ENCODE measurements at places on chromosomes 11 and 22.

GRCh38 chr11:24965748-24966147 lies 468.9 kb downstream of the LUZP2 start:
- no peak for DNase-seq

DNA sequence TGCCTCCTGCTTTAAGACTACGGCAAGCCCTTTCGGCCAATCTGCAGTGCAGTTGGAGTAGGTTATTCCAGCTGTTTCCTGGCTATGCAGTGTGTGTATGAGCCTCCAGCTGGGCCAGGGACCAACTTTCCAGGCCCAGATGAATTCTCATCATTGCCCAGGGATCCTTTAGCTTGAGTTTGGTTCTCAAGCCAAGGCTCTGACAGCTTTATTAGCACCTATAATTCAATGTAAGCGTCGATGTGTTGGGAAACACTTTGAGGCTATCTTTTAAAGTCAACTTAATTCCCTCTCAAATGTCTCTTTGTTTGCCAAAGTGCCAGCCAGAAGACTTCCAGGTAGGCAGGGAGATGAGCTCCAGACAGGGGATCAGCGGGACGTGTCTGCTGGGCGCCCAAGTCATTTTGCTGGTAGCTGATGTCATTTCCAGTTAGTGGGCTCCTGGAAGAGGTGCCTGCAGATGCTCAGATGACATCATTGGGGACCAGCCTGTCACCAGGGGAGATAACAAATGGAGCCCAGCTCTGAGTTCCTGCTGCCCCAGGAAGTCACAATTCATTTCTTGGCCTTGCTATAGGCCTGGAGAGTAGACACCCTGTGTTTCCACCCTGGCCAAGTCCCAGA lies 520.4 kb downstream of the SOX6 start:
- DNase-seq, result no peak

GRCh38 chr11:110966131-110966530 lies 253.9 kb upstream of the ARHGAP20 start:
- no peak for DNase-seq

- DNase-seq, result no peak
Measured at GRCh38 chr11:77302752-77303151, 1.3 kb upstream of the GDPD4 start.

- DNase-seq, result no peak
Measured at GRCh38 chr22:23067023-23067650, 3.2 kb upstream of the GNAZ start.

- peak; percentile 47 for DNase-seq
Measured at GRCh38 chr11:19163617-19164016, 38.2 kb downstream of the CSRP3 start.

DNA sequence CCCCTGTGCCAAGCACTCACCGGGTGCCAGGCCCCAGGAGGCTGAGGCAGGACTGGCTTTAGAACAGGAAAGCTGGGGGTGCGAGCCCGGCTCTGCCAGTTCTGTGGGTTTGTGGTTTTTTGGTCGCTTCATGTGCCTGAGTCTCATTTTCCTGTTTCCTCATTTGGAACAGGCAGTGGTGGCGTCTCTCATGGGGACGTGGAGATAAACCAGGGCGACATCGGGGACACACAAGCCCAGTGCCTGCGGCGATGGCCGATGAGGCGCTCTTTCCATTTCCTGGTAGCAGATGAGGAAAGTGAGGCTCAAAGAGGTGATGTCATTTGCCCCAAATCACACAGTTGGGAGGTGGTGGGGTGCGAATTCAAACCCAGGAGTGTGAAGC lies 20.8 kb upstream of the CHKA start:
- no peak for DNase-seq

DNA sequence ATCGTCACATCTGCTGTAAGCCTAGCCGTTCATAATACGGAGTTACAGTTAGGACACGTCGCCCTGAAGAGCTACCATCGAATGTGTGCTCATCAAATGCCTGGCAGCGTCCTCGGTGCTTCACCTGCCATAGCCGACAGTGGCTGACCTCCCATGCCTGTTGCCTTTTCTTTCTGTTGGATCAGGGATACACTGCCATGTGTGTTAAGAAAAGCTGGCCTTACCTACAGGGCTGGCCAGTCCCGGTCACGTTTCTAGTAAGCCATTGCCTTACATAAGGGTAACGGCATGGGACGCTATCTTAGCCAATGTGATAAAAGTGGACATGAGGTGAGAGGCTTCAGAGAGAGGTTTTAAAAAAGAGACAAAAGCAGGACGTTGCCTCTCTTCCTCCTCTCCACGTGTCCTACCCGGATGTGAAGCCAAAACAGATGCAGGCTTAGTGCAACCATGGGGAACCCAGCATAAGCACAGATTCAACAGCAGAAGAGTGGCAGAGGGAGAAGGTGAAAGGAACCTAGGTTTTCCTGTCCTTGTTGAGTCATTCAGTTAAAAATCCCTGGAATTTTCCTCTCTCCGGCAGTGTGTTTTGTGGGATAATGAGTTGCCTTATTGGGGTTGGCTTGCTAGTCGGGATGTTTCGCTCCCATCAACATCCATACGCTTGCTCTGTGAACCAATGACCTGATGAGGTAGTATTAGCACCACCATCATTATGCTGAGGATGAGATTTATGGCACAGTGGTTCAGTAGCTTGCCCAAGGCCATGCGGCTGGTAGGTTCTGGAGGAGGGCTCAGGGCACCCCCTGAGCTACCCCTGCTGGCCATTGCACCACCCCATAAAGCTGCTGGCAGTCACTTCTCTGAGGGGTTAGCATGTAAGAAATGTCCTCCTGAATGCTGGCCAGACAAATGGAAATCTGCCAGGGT lies 67.4 kb upstream of the B3GAT1 start:
- no peak for DNase-seq

DNA sequence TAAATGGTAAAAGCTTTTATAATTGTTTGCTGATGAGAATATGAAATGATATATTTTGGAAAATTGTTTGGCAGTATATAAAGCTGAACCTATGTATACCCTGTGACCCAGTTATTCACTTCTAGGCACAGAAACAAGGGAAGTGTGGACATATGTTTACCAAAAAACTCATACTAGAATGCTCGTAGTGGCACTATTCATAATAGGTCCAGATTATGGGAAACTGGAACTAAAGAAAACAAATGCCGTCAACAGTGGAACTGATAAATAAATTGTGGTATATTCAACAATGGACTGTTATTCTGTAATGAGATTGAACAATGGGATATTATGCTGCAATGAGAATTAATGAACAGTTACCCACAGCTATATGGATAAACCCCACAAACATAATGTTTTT lies 32.8 kb downstream of the CSTPP1 start:
- no peak for DNase-seq

DNA sequence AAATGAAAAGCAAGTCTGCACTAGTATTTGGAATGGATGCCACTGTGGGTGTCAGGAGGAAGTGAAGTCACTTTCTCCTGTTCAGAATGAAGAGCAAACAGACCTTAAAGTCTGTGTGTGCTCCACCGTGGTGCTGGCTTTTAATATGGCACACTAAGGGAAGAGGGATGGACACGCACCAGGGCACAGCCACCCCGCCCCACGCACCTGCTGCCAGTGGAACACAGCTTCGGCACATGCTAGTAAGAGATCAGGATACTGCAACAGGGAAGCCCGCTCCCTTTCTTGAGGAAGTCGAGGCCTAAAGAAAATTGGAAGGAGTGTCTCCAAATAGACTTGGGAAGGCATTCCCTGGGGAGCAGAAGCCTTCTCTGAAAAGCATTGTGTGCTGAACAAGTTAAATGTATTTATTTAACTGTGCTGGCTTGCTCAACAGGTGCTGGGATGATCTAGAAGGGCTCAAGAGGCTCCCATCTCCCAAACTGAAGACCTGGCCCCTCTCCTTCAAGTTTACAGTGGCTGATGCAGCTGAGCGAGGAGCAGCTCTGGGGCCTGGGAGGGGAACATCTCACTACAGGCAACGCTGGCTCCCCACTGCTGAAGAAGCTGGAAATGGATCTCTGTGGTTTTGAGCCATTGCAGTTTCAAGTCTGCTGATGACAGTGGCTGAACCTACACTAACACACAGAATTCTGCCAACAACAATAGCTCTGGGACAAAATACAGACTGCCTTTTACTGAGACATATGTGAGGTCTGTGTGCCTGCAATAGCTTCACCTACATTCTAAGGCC lies 504.6 kb upstream of the B3GAT1 start:
- DNase-seq, result peak; percentile 85

DNA sequence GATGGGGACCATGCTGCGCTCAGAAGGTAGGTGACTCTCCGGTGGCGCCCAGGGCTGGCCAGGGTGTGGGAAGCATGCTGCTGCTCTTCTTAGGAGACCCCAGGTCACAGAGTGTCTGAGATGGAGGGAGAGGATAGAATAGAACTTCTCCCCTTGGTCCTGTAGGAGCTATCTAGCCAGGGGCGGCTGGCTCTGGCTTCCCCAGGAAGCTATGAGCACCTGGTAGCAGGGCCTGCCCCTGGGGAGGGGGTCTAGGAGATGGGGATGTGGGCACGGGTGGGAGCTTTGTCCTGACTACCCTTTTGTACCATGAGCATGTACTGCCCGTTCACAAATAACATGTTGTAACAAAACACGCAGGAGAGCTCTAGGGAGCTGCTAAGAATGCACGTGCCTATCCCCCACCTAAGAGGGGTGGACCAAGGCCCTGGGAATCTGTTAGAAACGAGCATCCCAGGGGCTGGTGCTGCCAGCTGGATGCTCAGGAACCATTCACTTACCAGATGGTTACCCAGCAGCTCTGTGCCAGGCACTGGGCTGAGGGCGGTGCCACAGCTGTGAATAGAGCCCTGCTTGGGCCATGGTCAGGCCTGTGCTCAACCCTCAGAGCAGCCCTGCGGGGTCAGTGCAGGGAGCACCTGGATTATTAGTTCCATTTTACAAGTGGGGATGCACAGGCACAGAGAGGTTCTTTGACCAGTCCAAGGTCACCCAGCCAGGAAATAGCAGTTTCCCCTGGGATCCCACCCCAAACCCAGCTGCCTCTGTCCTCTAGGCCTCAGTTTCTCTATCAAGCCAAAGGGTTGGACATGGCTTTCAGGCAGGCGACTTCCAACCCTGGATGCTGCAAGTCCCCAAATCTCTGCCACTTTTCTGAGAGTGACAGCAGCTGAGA lies 2.2 kb downstream of the SLC39A13 start:
- DNase-seq, result no peak

DNA sequence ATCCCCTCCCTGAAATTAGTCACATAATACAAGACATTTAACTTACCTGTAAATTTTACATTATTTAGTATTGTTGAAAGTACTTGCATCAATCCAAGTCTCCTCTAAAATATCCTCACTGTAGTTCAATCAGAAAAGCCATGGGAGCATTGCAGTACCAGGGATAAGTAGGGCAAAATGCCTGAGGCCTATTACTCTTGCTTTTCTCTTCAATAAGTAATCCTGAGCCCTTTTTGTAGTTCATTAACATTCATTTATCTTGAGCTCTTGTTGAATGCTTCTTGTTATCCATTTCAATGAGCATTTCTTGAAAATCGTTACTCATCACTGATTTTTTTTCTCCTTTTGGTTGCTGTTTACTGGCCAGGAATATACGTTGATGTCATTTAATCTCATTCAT lies 414.7 kb downstream of the LRRC4C start:
- no peak for DNase-seq

DNA sequence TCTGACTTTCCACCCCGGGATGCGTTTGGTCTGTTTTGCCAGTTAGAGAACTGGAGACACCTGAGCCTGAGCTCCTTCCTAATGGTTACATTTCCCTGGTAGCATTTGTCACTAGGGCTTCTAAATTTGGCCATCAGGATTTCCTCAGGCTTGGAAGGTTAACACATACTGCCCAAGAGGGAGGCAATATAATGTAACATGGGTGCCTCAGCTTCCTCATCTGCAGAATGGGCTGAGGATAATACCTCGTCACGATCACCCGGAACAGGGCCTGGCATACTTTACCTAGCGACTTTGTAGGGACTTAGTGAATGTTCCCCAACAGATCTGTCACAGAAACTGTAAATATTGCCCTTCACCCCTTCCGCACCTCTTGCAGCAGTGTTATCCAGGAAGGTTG lies 11.3 kb downstream of the IL17RA start:
- DNase-seq, result no peak

DNA sequence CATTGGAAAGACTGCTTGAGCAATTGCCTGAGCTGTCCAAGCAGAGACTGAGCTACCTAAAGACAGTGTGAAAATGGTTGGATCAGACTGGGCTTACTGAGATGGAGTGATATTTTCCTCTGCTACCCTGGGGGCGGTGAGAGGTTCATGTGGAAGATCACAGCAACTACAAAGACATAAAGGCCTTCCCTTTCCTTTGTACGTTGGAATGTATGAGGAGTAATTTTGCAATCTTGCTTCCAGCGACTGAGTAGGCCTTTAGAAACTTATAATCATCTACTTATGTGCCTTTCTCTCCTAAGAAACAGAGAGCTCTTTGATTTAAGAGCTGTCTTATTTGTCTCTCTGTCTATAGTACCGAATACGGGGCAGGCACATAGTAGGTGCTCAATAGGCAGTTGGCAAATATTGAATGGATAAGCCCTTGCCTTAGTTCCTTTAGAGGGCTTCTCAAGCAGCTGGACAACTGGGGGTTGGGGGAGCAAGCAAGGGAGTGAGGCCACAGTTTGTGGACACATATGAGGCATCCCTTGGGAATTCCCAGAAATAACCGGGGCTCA lies 2.4 kb upstream of the HEPACAM start:
- DNase-seq, result no peak

GRCh38 chr11:112761911-112762706 lies 199.1 kb upstream of the NCAM1 start:
- DNase-seq, result no peak

GRCh38 chr11:130546438-130546837 lies 98.0 kb downstream of the ADAMTS15 start:
- no peak for DNase-seq

DNA sequence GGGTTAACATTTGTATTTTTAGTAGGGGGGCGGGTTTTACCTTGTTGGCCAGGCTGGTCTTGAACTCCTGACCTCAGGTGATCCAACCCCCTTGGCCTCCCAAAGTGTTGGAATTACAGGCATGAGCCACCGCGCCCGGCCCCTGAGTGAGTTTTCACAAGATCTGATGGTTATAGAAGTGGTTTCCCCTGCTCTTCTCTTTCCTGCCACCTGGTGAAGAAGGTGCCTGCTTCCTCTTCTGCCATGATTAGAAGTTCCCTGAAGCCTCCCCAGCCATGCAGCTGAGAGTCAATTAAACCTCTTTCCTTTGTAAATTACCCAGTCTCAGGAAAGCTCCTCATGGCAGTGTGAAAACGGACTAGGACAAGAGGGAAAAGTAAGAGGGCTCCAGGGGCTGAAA lies 259.1 kb upstream of the PLET1 start:
- no peak for DNase-seq

All from DMS53 (cell line).